ENCODE measurements at places on chromosomes 5 and 9.

GRCh38 chr5:71705421-71705820, 13.7 kb upstream of the CARTPT start:
- DNase-seq = peak; percentile 10

DNA sequence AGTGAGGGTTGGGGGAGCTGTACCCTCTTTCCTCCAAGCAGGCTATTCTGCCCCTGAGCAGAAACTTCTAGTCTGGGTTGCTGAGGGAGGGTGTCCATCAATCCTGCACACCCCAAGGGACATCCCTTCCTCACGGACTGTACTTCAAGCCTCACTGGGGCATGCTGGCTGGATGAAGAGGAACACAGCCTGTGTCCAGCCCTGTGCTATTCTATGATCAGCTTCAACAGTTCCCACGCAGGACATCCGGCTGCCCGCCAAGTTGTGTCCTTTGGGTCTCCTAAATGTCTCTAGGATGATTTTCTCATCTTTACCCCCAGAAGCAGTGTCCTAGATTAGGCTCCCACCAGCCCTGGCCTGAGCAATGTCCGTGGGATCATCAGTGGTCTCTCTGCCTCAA, 68.1 kb downstream of the CRB2 start:
- DNase-seq = no peak

GRCh38 chr5:78648359-78649210, at the start of gene LHFPL2:
TSS of gene LHFPL2 (minus strand) at chr5:78648772. CDS start at chr5:78510213, 138,559 bp downstream.
- peak; percentile 62 for DNase-seq

- DNase-seq = peak; percentile 93
Measured at GRCh38 chr9:133054966-133055365, 6.8 kb upstream of the CEL start.

DNA sequence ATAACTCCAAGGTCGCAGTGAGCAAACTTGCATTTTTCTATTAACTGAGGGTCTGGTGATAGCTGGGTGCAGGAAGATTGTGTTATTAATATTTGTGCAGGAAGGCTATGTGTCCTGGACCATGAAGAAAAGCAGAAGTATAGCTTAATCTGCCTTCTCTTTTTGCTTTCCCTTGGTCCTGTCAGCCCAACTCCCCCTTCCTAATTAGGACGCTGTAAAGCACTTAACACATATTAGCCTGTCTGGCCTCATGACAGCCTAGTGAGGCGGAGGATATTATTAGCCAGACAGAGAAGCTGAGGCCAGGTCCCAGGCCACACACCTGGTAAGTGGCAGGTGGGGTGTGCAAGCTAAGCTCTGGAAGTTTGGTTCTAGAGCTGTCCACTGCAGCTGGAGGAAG, 29.5 kb downstream of the SLC46A2 start:
- DNase-seq = no peak

GRCh38 chr9:91073811-91074771, 272.5 kb downstream of the SYK start:
- no peak for DNase-seq

- DNase-seq = peak; percentile 84
Measured at GRCh38 chr5:169350016-169350415, 49.1 kb upstream of the SLIT3 start.

GRCh38 chr5:140953234-140953633, 13.0 kb upstream of the PCDHAC2 start:
- DNase-seq = no peak

DNA sequence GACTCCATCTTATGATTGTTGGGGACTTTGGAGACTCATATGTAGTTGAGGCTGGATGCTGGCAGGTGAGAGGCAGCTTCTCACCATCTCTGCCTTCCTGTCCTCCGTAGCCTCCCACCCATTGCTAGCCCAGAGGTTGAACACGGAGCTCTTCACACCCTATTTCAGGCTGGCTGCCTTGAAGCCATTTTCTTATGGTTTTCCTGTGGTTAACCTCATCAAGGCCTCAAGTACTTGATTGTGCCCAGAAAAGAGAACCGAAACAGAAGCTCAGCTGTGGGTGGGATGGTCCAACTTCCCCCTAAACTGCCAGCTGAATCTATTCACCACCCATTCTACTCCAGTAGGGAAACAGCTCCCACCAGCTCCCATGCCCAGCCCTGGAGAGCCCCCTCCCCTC, 102.9 kb downstream of the LIFR start:
- DNase-seq = no peak

DNA sequence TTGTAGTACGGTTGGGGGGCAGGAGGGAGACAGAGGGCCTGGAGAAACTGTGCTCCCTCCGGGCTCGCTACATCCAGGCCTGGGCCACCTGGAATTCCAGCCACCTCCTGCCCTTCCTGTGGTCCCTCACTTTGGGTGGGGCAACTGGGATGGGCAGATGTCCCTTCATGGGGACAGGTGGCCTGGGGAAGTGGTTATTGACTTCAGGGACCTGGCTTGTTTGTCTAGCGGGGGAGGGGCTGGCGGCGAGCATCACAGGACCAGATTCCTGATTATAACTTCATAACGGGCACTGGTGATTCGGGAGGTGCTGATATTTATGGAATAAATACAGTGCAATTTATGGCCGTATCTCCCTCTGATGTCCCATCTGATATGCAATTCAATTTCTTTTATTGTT, 20.1 kb upstream of the LAMC3 start:
- DNase-seq = no peak

GRCh38 chr9:22009506-22009867, 382 bp upstream of the CDKN2B start:
- DNase-seq = no peak

DNA sequence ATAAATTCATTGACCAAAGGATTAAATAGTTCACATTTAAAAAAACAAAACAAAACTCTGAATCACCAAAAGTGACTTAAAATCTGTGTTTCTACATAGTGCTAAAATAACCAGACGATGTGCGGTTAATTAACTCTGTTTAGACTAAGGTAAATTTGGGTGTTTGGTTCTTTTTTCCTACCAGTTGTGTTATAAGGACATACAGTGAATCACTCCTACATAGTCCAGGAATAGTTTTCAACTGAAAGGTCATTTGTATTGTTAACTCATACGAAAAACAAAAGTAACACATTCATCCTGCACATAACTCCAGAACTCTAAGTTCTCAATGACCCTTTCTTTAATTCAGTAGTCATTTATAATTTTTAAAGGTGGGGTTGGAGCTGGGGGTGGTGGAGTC, 203.7 kb downstream of the GLIS3 start:
- no peak for DNase-seq

- peak; percentile 53 for DNase-seq
Measured at GRCh38 chr9:71506821-71507220, 261.5 kb downstream of the CEMIP2 start.

DNA sequence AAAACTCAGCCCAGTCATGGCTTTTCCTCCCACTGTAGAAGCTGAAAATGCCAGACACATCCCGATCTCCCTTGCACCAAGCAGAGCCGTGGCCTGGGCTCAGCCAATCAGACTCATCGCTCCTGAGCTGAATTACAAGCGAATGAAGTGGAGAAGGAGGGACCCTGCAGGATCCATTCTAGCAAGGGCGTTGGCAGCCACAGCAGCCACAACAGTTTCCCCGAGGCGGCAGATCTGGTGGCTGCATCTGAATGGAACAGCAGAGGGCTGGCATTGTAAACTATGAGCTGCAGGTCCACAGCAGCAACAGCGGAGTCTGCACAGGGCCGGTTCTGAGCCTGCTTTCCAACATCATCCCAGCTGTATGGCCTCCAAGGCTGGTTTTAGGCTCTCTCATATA, 23.8 kb downstream of the ALG2 start:
- no peak for DNase-seq

DNA sequence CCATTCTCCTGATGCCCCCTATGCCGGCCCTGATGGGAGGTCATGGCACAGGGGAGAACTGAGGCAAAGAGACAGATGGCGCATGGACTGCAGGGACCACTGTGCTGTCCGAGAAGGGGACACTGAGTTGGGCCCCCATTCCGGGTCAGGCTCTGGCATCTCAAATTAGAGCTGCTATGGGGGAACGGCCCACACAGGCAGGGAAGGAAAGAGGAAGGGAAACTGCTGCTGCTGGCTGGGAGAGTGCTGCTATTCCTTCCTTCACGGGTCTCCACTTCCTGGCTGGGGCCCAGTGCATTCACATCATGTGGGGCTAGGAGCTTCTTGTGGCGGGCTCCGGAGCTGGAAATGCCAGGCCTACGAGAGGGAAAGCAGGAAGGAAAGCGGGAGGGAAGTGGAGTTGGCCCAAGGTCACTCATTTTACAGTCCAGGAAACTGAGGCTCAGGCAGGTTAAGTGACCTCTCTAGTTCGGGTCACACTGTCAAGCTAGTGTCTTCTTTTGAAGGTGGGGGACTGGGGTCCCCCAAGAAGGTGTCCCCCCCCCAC, 1.3 kb upstream of the CARD19 start:
- no peak for DNase-seq

Measured in fibroblast of skin of right quadriceps (primary cell).